GM12878 (cell line): ENCODE measurements at places on chromosomes 7 and 10. TPM values are rescaled to one million over a fixed set of nuclear protein-coding genes. Genes with fewer than 3 reads are reported as not detected.

The LRRN3 gene
- total RNA-seq = 0.08 and 0.18 TPM in 2 replicates

The TLX1 gene
- not detected in 2 replicates for total RNA-seq

The LIPN gene
- not detected in 2 replicates for total RNA-seq

The ZNF117 gene
- 7.0 and 7.5 TPM in 2 replicates for total RNA-seq

GRCh38 chr10:88923520-88923919 lies 29.1 kb downstream of the ACTA2 start:
- no peaks in the 10 kb centered on the region for H3K36me3 ChIP-seq
- no peaks in the 10 kb centered on the region for H3K4me1 ChIP-seq
- no peak overlapping the region for H3K4me3 ChIP-seq
- no peak for DNase-seq
- H3K27ac ChIP-seq = no peak overlapping the region
- no peaks in the 10 kb centered on the region for H3K27me3 ChIP-seq

GRCh38 chr7:127154958-127155357 lies 97.8 kb downstream of the GRM8 start:
- H3K36me3 ChIP-seq = no peaks in the 10 kb centered on the region
- no peak overlapping the region for H3K27ac ChIP-seq
- H3K4me3 ChIP-seq = no peak overlapping the region
- no peaks in the 10 kb centered on the region for H3K4me1 ChIP-seq
- no peaks in the 10 kb centered on the region for H3K27me3 ChIP-seq

DNA sequence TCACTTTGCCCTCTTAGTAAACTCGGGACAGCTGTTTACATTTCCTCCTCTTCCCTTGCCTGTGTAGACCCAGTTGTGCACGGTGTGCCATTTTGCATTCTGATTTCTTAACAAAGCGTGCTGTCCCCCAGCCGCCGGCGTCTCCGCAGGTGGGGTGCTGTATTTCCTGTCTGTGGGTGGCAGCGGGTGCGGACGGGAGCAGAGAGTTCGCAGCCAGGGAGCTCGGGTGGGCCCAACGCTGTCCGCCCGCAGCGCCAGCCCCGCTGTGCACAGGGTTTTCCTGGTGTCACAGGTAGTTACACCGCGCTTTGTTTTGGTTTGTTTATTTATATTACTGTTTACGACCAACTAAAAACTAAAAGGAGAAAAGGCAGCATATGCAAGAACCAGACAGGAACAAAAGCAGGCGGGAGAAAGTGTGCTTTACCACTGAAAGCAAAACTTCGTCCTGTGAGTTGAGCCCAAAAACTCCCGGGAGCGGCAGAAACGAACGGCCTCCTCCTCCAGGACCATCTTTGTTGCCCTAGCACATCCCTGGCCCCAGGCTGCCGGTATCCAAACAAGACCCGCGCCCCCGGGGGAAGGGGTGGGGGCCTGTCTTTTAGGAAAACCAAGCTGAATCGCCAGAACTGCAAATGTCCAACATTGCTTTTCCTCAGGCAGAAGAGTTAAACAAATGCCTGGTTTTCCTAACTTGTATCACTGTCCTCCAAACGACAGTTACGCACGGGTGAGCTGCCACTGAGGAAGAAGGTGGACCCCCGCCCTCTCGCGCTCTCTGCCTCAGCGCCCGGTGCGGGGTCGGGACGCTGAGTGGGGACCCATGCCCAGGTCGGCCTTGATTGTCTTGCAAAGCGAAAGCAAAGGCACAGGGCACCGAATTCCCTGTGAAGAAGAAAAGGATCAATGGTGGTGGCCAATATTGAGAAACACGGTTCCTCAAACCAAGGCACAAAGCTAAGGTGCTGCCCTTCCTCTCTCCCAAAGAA lies 45.9 kb upstream of the DRGX start:
- no peaks in the 10 kb centered on the region for H3K4me1 ChIP-seq
- no peak overlapping the region for H3K4me3 ChIP-seq
- H3K27ac ChIP-seq = no peak overlapping the region
- H3K27me3 ChIP-seq = no peaks in the 10 kb centered on the region
- H3K36me3 ChIP-seq = no peaks in the 10 kb centered on the region
- DNase-seq = no peak

GRCh38 chr10:7488418-7488829 lies 77.6 kb upstream of the SFMBT2 start:
- no peaks in the 10 kb centered on the region for H3K36me3 ChIP-seq
- no peaks in the 10 kb centered on the region for H3K27me3 ChIP-seq
- H3K4me3 ChIP-seq = no peak overlapping the region
- H3K27ac ChIP-seq = no peak overlapping the region
- DNase-seq = no peak

- no peak overlapping the region for H3K27ac ChIP-seq
- H3K36me3 ChIP-seq = no peaks in the 10 kb centered on the region
- H3K4me1 ChIP-seq = no peaks in the 10 kb centered on the region
- H3K27me3 ChIP-seq = no peaks in the 10 kb centered on the region
Measured at GRCh38 chr7:150307904-150308303, 15.3 kb upstream of the LRRC61 start.

DNA sequence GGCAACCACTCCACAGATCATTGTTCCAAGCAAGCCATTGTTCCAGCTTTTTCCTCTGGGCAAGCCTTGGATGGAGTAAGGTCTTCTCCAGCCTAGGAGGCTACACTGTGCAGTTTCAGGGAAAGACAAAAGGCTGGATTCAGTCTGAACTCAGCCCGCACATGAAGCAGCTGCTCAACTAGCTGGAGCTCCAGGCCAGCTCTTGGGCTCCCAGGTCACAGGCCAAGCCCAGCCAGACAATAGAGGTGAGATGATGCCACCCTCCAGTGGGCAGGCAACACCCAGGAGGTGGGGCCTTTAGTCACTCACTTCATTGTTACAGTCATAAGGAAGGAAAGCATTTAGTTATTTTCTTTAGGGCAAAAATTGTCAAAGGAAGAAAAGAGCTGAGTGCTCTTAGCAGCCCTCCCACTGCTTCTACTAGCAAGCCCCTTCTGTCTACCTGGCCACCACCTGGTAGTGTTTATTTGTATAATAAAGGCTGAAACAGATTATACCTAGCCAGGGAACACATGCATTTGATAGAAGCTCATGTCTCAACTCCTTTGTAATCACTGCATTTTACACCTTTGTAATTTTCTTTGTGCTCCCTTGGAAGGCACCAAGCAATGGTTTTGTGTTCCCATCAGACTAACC lies 253.4 kb downstream of the WDR11 start:
- H3K36me3 ChIP-seq = no peaks in the 10 kb centered on the region
- H3K4me3 ChIP-seq = no peak overlapping the region
- H3K27me3 ChIP-seq = no peaks in the 10 kb centered on the region; the same call in 1 of the 2 replicates
- no peak overlapping the region for H3K27ac ChIP-seq
- no peaks in the 10 kb centered on the region for H3K4me1 ChIP-seq
- no peak for DNase-seq

DNA sequence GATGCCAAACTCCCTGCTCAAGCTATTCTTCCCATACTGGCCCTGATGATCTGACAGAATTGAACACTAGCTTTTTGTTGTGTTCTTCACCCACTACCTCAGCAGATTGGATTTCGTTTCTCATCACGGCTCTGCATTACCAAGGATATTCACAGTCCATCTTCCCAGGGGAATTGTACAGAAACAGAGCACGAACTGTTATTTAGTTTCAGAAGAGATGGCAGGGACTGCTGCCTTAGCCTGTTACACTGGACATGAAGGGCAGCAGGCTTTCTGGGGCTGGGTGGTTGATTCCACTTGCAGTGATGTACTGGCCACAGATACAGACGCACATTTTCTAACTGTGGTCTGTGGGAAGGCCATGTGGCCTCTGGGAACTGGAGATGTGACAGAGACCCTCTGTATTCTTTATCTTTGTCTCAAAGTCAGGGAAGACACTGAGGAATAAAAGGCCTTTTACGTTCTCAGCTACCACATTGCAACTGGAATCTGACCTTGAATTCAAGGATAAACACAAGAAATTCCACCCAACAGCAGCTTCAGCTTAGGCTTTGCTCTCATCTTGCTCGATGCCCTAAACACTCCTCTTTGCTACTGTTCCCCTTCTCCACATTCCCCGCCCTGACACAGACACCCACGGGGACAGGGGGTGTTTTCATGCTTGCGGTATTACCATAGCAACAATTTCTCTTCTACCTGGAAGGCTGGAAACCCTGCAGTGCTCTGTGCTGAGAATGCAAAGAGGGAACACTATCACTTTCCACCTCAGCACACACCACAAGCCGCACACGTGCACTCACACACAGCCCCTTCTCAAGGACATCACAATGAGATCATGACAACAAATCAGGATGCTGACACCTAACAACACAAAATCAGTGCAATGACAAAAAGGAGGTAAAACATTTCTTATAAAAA lies 81.7 kb downstream of the RNF216 start:
- no peaks in the 10 kb centered on the region for H3K27me3 ChIP-seq
- H3K4me3 ChIP-seq = peak overlapping the region; percentile 31; the same call in 1 of the 2 replicates
- peak; percentile 97 for DNase-seq
- H3K27ac ChIP-seq = peak overlapping the region; percentile 94
- H3K4me1 ChIP-seq = peaks cover 90% of the 10 kb centered on the region

DNA sequence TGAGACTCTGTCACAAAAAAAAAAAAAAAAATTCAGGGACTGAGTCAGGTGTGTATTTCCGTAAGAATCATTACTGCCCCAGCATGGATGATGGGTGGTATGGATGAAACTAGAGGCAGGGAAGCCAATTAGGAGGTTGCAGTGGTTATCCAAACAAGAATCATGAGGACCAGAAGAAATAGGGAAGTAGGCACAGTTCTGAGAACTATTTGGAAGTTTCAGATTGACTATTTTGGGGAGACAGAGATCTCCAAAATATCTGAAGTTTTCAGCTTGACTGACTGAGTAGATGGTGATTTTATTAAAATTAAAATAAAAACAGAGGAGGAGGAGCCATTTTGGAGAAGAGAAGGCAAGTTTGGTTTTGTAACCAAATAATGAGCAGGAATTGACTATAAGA lies 119.4 kb upstream of the NRBF2 start:
- no peak for DNase-seq
- H3K4me1 ChIP-seq = no peaks in the 10 kb centered on the region
- no peaks in the 10 kb centered on the region for H3K27me3 ChIP-seq
- no peak overlapping the region for H3K27ac ChIP-seq
- no peak overlapping the region for H3K4me3 ChIP-seq

GRCh38 chr7:1671594-1672451 lies 1.7 kb downstream of the ELFN1 start:
- H3K4me3 ChIP-seq = no peak overlapping the region
- no peaks in the 10 kb centered on the region for H3K36me3 ChIP-seq
- no peak for DNase-seq
- no peaks in the 10 kb centered on the region; the same call in 1 of the 2 replicates for H3K27me3 ChIP-seq
- H3K27ac ChIP-seq = no peak overlapping the region
